Osteocyte (in vitro differentiated cells): ENCODE measurements at places on chromosomes 7 and 10. TPM values are rescaled to one million over a fixed set of nuclear protein-coding genes. Genes with fewer than 3 reads are reported as not detected.

RNLS gene
- 1.7 and 3.9 TPM in 2 replicates for total RNA-seq

TBX20 gene
- total RNA-seq: not detected in 2 replicates

CYP2W1 gene
- not detected in 2 replicates for total RNA-seq

KAZALD1 gene
- 43.0 and 49.0 TPM in 2 replicates for total RNA-seq

GNAT3 gene
- not detected in 2 replicates for total RNA-seq

MAP3K8 gene
- total RNA-seq: 11.5 and 13.7 TPM in 2 replicates
